Activated B cell treated with CpG ODN at 0.5 μM for 24 hours (primary cell): ENCODE measurements at places on chromosomes 16 and 17. TPM values are rescaled to one million over a fixed set of nuclear protein-coding genes. Genes with fewer than 3 reads are reported as not detected.

DNA sequence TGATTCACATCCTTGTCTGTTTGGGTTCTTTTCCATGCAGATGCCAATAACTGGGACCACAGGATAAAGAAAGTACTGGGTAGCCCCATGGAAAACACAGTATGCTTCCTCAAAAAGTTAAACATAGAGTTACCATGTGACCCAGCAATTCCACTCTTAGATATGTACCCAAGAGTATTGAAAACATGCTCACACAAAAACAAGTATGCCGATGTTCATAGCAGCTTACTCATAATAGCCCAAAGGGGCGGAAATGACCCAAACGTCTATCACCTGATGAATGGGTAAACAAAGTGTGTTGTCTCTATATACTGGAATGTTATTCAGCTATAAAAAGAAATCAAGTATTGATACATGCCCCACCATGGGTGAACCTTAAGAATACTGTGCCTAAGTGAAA is 55.4 kb downstream of the CYB5B start:
- H3K36me3 ChIP-seq: no peaks in the 10 kb centered on the region
- peaks cover 12% of the 10 kb centered on the region for H3K4me1 ChIP-seq
- H3K27ac ChIP-seq: no peak overlapping the region
- H3K4me3 ChIP-seq: no peak overlapping the region

The TP53TG3C gene
- not detected in 2 replicates for total RNA-seq

The CMTM1 gene
- 0.95 and 1.9 TPM in 2 replicates for total RNA-seq

DNA sequence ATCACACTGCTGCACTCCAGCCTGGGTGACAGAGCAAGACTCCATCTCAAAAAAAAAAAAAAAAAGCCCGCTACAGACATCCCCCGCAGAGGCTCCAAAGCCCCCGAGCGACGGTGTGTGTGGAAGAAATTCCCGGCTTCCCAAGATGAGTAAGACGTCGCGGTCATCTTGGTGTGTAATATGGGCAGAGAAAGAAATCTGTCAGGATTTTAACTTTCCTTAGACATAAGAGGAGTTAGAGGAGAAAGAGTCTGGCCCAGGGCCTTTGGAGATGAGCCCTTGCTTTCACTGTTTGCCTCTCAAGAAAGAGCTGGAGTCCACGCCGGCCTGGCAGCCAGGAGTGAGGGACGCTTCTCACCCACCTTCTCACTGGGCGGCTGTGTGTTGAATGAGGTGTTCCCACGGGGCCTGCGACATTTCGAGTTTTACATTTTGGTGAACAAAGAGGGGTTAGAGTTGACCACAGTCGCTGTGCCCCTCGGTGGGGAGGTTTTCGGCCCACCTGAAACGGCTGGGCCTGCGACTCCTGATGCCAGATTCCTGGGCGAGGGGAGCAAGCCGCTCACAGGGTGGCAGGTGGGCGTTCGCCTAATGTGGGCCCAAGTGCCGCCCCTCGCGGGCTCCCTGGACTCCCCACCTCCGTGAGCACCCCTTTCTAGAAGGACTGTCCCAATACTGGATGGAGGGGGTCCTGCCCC is 17.9 kb downstream of the C1QTNF1 start:
- H3K4me1 ChIP-seq: no peaks in the 10 kb centered on the region
- H3K4me3 ChIP-seq: no peak overlapping the region
- no peak overlapping the region for H3K27ac ChIP-seq
